ENCODE measurements at places on chromosomes 16 and 17.
A peak's percentile ranks its signal among the peaks of the same experiment; 100 is the strongest.

DNA sequence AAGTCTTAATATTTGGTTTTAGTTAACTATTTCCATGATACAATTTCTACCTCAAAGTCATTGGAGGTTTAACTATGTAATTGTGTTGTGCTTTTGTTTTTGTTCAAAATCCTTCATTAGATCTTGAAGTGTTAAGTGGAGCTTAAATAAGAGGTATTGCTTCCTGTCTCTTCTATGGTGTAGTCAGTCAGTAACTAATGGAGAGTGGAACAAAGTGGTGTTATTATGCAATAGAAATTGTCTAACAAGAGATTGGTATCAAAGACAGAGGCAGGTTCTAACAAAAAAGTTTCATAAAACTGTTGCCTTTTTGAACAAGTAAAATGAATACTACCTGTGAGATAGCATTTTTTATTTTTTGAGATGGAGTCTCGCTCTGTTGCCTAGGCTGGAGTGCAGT is 45.2 kb downstream of the GRB7 start:
- no peak for DNase-seq

DNA sequence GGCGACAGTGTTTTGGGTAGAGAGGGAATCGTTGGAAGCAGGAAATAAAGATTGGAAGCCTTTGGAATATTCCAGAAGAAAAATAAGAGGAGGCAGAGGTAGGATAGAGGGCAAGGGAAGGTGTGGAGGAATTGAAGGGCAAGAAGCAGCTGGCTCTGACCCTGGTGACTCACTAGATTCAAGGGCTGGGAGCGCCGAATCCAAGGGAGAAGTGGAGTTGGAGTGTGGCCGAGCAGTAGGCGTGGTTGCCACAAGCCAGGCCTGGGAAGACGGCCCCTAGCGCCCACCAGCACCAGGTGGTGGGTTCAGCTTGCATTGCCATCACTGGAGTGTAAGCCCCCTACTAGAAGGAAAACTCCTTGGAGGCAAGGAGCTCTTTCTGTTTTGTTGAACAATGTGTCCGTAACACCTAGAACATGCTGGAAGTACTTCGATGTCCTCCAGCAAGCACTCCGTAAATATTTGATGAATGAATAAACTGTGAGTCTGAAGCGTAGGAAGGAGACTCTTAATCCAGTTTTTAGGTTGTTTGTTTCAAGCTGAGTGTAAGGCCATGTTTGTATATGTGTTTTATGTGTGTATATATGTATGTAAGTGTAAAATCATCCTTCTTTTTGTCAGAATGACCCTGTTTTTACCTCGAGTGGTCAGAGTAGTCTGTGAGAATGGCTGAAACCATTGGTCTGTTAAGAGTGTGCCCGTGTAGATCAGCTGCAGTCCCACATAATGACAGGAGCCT is 139.5 kb downstream of the CMIP start:
- no peak for DNase-seq

DNA sequence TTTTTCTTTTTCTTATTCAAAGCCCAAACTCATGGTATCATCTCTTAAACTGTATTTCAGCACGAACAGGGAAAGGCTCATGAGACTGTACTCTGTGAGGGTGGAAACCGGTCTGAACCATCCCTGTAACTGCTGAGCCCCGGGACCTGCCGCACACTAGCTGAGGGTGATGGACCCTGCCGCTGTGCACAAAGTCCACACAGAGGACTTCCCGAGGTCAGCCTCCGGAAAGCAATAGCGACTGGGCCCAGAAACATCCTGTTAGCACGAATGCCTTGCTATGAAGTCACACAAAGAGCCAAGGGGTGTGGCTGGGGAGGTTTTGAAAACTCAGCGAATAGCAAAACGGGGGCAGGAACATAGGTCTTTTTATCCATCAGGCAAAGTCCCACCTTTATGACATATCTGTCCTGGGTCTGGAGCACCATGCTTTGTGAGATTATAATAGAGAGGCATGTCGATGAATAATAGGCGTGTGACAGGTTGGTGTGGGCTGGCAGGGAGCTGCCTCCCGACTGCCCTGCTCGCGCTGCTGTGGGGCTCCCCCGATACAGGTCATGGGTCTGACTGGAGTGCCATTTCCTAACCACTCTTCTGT is 33.4 kb downstream of the CDK5R1 start:
- no peak for DNase-seq

- no peak for DNase-seq
Measured at GRCh38 chr16:19694989-19695388, 23.0 kb downstream of the KNOP1 start.

GRCh38 chr16:29986231-29986630 is 9.2 kb downstream of the HIRIP3 start:
- no peak for DNase-seq

DNA sequence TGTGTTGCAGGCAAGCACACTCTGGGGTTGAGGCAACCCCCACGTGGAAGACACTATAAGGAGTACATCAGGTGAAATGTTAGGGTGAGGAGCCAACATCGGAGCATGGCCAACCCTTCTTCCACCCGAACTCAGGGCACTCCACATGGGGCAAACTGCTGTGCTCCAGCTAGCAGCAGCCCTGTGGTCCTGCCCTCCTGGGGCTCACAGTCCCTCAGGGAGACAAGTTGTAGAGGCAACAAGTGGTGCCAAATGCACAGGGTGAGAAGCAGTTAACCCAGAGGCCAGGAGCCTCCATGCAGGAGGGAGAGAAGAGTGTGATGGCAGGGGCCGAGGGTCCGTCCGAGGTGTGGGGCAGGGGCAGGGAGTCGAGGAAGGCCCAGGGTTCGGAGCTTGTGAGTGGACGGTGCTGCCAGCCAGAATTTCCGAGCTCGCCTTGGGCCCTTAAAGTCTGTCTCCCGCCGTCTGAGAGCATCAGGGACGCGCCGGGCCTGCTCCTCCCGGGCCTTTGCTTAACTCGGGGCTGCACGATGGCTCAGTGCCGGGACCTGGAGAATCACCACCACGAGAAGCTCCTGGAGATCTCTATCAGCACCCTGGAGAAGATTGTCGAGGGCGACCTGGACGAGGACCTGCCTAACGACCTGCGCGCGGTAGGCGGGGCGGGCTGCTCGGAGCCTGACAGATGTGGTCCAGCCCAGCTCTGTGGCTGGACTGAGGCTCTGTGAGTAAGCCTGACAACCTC is 32.3 kb downstream of the ATPAF2 start:
- DNase-seq = no peak

DNA sequence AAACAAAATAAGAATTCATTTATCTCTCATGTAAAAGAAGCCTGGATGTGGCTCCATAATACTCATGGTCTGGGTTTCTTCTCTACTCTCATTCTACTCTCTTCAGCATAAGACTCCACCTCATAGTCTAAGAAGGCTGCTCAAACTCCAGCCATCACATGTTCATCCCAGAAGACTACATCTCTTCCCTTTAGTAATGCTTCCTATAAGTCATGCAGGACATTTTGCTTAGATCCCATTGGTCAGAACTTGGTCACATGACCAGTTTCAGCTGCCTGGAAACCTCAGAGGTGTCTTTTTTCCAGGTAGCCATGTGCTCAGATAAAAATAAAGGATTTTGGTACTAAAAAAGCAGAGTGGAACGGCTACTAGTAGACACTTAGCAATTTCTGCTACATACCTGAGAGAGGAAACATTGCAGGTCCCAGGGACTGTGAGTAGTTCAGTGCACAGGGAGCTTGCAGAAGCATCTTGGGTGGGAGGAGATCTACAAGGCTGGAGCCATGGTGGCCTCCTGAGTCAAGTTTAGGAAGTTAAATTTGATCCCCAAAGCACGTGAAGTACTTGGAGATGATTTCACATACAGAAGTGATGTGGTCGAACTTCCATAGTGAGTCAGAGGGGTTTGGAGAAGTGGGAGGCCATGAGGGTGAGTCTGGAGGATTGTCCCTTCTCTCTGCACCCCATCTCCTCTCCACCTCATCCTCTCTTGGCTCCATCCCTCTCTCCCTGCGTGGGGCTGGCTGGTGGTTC is 110.2 kb downstream of the CCDC182 start:
- DNase-seq = no peak

- DNase-seq = no peak
Measured at GRCh38 chr17:61047515-61047914, 352.1 kb upstream of the TBX2 start.

DNA sequence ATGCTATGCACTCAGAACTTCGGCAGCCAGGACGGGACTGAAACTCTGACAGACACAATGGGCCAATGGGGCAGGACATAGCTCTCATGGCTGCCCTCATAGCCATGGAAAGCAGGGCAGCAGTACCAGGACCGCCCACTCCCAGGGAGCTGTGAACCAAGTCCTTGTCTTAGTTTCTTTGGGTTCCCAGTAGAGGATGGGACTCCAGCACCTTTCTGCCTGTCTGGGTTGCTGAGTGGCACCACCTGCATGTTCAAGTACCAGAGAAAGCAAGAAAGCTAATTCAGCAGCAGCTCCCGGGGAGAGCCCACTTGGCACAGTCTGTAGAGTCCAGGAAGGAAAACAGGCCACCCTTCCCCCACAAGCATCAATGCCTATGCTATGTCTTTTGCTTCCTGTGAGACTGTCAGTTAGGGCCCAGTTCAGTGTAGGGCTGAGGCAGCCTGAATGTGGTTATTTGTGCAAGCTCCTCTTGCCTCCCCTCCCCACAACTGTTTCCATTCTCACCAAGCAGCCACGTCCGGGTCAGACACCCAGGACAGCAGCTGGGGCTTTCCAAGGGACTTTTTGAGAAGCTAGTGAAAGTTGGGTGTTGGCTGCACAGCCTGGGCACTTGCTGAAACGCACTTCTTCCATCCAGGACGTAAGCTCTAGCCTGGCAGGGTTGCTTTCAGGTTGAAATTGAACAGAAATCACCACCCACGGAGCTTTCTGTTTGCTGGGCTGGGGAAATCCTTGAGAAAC is 7.8 kb downstream of the SUPT4H1 start:
- DNase-seq = no peak

- no peak for DNase-seq
Measured at GRCh38 chr16:1913327-1914083, 4.7 kb downstream of the HS3ST6 start.

DNA sequence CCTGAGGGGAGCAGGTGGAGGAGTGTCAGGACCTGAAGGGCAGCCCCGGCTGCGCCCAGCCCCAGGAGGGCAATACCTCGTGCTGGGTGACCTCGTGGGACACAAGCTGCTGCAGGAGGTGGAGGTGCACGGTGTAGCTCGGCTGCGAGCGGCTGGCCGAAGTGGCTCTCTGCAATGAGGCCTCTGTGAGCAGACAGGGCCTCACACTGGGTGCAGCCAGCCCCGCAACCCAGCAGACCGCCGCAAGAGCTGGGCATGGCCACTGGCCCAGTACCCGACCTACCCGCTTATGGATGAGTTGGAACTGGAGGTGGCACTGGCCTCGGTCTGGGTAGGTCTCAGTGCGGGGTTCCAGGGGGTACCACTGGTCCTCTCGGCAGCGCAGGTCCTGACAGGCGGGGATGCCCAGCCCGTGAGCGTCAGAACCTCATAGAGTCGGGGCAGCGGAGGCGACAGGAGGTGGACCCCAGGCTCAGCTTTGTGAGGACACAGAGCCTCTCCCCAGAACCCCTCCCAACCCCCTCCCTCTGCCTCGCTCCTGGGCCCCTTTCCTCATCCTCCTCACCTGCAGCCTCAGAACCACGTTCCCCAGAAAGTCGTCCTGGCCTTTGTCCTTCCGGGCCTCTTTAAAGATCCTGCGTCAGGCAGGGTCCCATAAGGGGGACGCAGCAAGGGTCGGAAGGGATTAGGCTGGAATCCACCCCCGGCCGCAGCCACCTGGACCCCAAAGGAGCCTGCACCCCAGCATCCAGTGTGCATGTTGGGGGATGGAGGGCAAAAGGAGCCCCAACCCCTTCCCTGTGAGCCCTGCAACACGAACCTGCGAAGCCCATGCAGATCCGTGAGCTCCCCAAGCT is 4.0 kb downstream of the UNC13D start:
- DNase-seq = no peak

DNA sequence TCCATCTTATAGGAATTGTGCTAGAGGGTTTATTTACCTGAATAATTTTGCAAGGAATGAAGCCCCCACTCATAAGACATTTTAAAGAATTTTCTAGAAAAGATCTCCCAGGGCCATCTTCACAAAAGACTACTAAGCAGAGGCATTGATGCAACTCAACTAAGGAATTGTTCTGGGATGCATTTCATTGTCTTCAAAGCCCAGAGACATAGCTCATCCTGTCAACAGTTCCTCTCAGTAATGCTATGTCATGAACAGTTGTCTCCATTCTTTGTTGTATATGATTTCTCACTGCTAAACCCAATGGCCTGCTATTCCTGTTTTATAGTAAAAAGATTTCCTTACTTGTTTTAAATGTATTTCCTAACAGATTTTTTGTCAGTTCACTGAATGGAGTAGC is 136.8 kb upstream of the RBL2 start:
- no peak for DNase-seq

GRCh38 chr17:42386777-42387657 is 1.2 kb downstream of the STAT3 start:
- DNase-seq = peak; percentile 62

GRCh38 chr16:5789033-5789432 is 691.4 kb upstream of the EEF2KMT start:
- DNase-seq = no peak

- no peak for DNase-seq
Measured at GRCh38 chr17:57533684-57534305, 211.3 kb downstream of the CCDC182 start.

DNA sequence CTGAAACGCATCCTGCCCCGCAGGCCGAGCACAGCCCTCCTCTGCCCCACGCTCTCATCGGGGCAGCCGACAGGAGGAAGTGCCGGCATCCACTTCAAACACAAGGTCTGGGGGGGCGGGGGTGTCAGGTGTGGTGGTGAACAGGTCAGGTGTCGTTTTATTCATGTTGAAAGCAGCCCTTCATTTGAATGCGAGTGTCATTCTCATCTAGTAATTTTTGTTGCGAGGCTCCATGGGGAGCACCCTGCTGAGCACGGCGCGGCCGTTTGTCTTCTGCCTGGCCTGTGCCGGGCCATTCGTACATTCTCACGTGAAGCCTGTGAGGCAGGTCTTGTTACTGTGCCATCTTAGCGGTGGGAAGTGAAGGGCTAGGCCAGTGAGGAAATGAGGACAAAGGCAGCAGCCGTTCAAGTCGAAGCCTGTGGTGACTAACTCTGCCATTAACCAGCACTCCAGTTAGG is 1.9 kb downstream of the ACSF3 start:
- DNase-seq = no peak

GRCh38 chr17:61836266-61837174 is 26.8 kb downstream of the BRIP1 start:
- no peak for DNase-seq

- no peak for DNase-seq
Measured at GRCh38 chr16:50709061-50709684, 15.8 kb downstream of the NOD2 start.

DNA sequence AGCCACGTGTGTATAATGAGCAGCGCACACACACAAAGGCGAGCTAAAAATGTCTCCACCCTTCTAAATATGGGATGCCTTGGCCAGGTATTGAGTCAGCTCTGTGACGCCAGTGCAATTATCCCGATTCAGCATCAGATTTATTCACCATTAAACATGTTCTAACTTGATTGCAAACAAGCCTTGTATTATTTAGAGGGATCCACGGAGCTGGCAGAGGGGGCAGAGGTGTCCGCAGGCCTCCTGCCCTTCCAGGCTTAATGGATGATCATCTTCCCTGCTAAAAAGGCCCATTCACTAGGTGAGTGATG is 591.7 kb downstream of the MAF start:
- DNase-seq = no peak
